ENCODE measurements at places on chromosomes 13 and 19.
A peak's percentile ranks its signal among the peaks of the same experiment; 100 is the strongest.

GRCh38 chr19:18306209-18306887, 16.5 kb downstream of the LSM4 start:
- H3K27me3 ChIP-seq: no peaks in the 10 kb centered on the region
- peak overlapping the region; percentile 39 for H3K4me3 ChIP-seq
- peaks cover 12% of the 10 kb centered on the region for H3K36me3 ChIP-seq
- H3K27ac ChIP-seq: peak overlapping the region; percentile 96

DNA sequence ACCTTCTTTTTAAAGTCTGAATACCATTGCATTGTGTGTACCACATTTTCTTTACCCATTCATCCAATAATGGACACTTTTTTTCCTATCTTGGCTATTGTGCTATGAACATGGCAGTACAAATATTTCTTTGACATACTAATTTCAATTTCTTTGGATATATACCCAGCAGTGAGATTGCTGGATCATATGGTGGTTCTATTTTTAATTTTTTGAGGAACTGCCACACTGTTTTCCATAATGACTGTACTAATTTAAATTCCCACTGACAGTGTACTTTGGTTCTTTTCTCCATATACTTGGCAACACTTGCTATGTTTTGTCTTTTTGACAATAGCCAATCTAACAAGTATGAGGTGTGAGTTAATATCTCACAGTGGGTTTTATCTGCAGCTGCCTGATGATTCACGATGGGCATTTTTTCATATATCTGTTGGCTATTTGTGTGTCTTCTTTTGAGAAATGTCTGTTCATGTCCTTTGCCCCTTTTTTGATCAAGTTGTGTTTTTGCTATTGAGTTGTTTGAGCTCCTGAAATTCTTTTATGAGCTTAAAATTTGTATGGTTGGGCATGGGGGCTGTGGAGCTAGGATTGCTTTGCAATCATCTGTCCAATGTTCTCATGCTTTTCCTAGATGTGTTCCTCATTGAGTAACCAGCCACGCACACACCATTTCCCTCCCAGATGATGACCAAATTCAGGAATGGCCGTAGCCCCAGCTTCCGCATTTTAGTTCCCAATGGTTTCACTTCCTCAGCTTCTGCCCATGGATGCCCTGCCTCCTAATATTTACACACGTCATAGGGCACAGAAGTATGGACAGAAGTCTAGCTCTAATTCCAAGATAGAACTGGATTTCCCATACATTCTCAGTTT, 380.0 kb upstream of the SGCG start:
- H3K4me1 ChIP-seq: no peaks in the 10 kb centered on the region
- no peak overlapping the region for H3K27ac ChIP-seq
- H3K36me3 ChIP-seq: no peaks in the 10 kb centered on the region
- no peak for DNase-seq

DNA sequence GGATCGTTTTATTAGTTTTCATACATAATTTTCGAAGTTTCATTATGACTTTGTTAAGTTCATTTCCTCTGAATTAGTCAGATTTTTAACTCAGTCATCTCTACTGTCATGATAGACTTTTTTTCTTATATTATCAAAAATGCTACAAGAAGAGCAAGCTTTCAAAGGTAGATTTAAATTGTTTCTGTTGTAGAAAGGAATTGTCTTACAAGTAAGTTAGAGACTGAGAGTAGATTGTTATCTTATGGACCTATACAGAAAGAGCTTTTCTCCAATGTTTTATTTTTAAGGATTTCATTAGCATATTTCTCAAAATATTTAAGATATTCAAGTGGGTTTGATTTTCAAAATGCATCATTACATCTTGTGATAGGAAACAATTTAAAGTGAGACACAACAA, 2.7 kb downstream of the MAB21L1 start:
- no peak overlapping the region for H3K27ac ChIP-seq
- no peak for DNase-seq
- H3K27me3 ChIP-seq: peaks cover 35% of the 10 kb centered on the region
- H3K4me1 ChIP-seq: no peaks in the 10 kb centered on the region
- H3K36me3 ChIP-seq: no peaks in the 10 kb centered on the region

- H3K4me1 ChIP-seq: no peaks in the 10 kb centered on the region
- no peak overlapping the region for H3K27ac ChIP-seq
- no peak overlapping the region for H3K4me3 ChIP-seq
- no peak for DNase-seq
- no peaks in the 10 kb centered on the region for H3K27me3 ChIP-seq
Observed at GRCh38 chr13:98778749-98779148, 26.3 kb upstream of the SLC15A1 start.

- H3K36me3 ChIP-seq: no peaks in the 10 kb centered on the region
- H3K4me1 ChIP-seq: no peaks in the 10 kb centered on the region
- no peak overlapping the region for H3K4me3 ChIP-seq
- no peak overlapping the region for H3K27ac ChIP-seq
- H3K27me3 ChIP-seq: no peaks in the 10 kb centered on the region
- DNase-seq: no peak
Observed at GRCh38 chr19:3080286-3080685, 13.9 kb upstream of the GNA11 start.

GRCh38 chr13:53060840-53061490, 32.4 kb downstream of the OLFM4 start:
- H3K4me3 ChIP-seq: no peak overlapping the region
- H3K36me3 ChIP-seq: no peaks in the 10 kb centered on the region
- no peak overlapping the region for H3K27ac ChIP-seq
- DNase-seq: no peak
- no peaks in the 10 kb centered on the region for H3K27me3 ChIP-seq

GRCh38 chr19:33865306-33865705, 68.6 kb downstream of the KCTD15 start:
- no peaks in the 10 kb centered on the region for H3K27me3 ChIP-seq
- no peak for DNase-seq
- no peaks in the 10 kb centered on the region for H3K36me3 ChIP-seq
- H3K27ac ChIP-seq: no peak overlapping the region

DNA sequence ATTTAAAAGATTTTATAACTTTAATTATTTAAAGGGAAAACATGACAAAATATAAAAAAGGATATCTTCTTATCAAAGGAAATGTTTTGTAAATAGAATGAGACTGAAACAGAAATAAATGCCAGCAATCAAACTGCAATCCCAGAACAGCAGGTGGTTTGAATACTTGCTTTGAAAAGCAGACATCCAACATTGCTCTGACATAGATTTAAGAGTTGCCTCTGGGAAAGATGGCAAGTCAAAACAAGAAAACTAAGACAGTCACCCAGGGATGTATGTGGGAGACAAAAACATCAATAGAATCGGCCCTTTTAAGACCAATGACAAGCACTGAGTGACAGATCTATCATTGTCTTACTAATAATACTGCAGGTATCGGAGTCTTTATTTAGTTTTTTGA, 789.7 kb upstream of the GPC6 start:
- no peak for DNase-seq
- no peaks in the 10 kb centered on the region for H3K36me3 ChIP-seq
- no peak overlapping the region for H3K27ac ChIP-seq
- no peaks in the 10 kb centered on the region for H3K4me1 ChIP-seq

- no peak for DNase-seq
- H3K27ac ChIP-seq: no peak overlapping the region
- no peaks in the 10 kb centered on the region for H3K36me3 ChIP-seq
- H3K4me3 ChIP-seq: no peak overlapping the region
- no peaks in the 10 kb centered on the region for H3K4me1 ChIP-seq
Observed at GRCh38 chr13:50864492-50864891, 21.0 kb upstream of the DLEU7 start.
